ENCODE measurements at places on chromosomes 16 and 17.

- peak; percentile 49 for DNase-seq
Observed at GRCh38 chr16:57998486-57998885, 2.0 kb downstream of the ZNF319 start.

DNA sequence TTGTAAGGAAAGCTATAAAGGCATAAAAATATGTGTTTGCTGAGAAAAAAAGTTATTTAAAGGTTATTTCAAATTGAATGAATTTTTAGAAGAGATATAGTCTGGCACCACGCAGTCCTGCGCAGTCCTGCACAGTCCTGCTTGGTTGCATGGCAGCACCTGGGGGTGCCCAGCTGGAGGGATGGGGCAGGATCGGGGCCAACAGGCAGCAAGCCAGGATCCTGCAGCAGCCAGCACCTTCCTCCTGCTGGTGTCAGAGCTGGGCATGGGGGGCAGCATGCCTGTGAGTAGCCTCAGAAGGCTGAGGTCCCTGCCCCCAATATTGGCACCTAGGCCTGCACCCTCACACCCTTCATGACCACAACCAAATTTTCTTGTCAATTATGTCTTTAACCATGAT, 46.0 kb downstream of the GLG1 start:
- no peak for DNase-seq

DNA sequence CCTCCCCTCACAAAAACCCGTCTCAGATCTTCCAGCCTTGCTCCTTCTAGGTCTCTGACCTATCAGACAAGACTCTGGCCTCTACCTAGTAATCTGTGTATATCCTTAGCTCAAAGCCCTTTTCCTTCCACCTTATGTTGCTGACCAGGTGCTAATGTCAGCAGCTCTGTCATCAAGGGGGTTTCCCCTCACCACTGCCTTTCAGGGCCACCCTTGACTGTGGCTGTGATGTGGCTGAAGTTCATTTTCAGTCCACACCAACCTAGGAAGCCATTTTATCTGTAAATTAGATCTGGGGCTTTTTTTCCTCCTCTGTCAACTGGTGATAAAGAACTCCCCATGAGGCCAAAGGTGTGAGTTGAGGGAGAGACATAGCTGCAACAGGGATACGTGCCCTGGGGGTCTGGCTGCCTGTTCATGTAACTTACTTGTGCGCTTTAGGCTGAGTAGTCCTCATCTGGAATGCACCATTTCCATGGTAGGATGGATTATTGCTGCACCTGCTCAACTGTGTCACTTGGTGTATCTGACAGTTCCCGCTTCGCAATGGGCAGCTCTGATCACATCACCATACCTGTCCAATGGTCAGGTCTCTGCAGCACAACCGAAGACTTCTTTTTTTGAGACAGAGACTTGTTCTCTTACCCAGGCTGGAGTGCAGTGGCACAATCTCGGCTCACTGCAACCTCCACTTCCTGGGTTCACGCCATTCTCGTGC, 14.7 kb upstream of the RUNDC3A start:
- DNase-seq: no peak

- DNase-seq: no peak
Observed at GRCh38 chr16:79264237-79265109, 336.1 kb downstream of the MAF start.

DNA sequence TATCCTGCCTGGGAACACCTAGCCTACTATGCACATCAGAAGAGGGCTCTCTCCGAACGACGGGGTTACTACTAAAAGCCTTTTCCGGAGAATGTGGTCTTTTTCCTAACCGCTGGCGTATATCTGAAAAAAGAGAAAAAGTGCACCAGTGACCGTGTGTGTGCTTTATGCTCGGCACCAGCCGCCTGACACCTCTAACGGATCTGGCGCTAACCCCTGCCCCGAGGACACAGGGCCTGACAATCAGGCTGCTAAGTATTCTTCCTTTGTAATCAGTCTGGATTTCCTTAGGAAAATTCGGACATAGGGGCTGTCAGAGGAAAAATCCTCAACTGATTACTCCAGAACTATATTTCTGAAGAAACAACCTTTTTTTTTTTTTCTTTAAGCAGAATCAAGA, 13.4 kb upstream of the ITGAE start:
- no peak for DNase-seq

- DNase-seq: peak; percentile 93
Observed at GRCh38 chr16:30351586-30352419, 3.3 kb downstream of the CD2BP2 start.

DNA sequence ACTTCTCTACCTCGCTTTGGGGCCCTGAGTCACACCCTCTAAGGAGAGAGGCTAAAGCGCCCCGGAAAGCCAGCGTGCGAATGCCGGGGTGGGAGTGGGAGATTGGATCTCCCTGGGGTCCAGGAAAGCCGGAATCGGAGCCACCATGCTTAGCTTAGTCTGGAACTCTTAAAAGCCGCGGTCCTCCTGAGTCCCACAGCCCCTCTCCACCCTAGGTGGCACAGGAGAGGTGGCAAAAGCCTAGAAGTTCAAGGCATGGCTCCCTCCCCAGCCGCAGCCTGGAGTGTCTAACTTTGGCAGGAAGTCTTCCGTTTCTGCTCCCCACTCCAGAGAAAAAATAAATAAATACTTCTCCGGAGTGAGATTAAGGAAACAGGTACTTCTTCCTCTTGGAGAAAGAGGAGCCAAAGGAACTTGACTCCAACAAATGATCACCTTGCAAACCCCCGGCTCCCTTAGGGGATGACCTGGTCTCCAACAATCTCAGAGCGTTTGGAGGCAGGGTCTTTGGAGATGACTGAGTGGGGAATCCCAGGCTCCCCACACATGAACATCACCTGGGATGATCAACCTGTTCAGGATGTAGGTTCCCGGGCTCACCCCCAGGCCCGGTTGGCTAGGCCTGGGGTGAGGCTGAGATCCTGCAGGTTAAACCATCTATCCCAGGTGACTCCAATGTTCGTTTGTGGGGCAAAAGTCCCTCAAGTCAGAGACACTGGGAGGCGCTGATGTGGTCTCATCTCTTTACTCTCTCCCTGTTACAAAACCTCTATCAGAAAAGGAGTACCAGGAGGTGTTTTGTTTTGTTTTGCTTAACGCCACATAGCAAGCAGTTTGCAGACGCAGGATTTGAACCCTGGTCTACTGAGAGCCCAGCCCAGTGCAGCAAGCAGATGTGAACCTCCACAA, 2.9 kb downstream of the CIITA start:
- DNase-seq: no peak

DNA sequence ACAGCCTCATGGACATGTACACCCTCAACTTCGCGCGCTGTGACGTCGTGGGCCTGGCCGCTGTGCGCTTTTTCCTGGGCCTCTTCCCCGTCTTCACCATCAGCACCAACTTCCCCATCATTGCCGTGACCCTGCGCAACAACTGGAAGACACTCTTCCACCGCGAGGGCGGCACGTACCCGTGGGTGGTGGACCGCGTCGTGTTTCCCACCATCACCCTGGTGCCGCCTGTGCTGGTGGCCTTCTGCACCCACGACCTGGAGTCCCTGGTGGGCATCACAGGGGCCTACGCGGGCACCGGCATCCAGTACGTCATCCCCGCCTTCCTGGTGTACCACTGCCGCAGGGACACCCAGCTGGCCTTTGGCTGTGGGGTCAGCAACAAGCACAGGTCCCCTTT, 23.5 kb downstream of the GRIN2C start:
- DNase-seq: no peak

DNA sequence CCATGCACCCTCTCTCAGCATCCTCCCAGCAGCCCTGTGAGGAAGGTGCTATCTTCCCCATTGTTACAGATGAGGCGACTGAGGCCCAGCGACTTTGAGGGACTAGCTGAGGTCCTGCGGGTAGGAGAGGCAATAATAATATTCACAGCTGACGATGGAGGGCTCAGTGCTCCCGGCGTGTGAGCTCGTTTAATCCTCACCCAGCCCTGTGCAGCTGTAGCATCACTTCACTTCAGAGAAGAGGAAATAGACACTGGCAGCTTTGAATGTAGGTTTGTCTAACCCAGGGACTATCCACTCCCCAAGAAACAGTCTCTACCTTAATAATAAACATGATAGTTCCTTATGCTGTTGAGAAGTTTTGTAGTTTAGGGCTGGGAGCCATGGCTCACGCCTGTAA, 21.6 kb downstream of the LASP1 start:
- DNase-seq: no peak

- DNase-seq: no peak
Observed at GRCh38 chr16:30003670-30004423, 7.0 kb downstream of the DOC2A start.

DNA sequence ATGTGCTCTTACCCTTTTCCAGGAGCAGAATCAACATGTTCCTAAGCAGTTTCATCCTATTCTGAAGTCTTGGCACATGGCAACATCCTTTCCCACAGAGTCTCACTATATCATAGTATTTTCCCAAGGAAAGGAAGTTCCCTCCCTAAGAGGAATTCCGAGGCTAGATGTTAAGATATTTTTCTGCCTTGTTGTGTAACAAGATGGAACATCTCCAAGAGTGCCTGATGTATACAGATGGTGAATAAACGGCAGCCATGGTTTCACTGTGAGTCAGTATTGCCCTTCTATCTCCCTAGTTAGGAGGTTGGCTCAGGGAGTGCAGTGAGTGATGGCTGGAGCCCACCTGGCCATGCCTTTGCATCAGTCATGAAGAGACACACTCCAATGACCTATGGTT, 48.2 kb downstream of the SPACA3 start:
- DNase-seq: peak; percentile 87

GRCh38 chr16:29975811-29976511, 2.3 kb downstream of the TAOK2 start:
- DNase-seq: no peak

GRCh38 chr16:66432429-66432828, 5.3 kb downstream of the BEAN1 start:
- DNase-seq: no peak

- DNase-seq: no peak
Observed at GRCh38 chr17:17873450-17873991, 36.7 kb upstream of the SREBF1 start.

DNA sequence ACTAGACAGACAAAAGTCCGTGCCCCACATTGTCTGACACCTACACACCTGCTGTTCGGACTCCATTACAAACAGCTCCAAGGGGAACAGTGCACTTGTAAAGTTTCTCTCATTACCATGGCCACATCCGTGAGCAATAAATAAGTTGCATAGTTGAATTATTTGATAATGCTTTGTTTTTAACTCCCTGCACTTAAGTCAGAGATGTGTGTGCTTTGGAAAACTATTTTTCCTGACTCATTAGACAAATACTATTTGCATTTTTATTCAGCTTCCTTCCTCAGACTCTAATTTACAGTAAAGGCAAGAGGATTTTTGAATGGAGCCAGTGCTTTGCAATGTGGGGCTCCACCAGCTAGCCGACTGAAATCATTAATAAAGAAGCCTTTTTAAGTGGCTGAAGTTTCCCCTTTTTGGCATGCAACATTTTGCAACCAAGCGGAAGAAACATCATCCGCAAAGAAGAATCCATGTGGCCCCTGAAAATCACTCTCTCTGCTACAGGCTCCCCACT, 6.5 kb upstream of the CCL2 start:
- DNase-seq: peak; percentile 88

DNA sequence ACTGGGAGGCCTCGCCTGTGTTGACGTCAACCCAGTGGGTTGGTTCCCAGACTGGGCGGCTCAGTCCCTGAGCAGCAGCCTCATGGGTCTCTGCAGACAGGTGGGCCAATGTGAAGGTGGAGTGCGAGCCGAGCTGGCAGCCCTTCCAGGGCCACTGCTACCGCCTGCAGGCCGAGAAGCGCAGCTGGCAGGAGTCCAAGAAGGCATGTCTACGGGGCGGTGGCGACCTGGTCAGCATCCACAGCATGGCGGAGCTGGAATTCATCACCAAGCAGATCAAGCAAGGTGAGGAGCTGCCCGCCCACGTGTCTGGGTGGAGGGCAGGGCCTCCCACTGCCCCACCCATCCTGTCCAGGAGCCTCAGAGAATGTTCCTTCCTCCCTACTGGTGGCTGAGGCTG, 44.1 kb downstream of the MRC2 start:
- no peak for DNase-seq

GRCh38 chr16:46884513-46885293, 541 bp downstream of the GPT2 start:
- no peak for DNase-seq

- DNase-seq: peak; percentile 73
Observed at GRCh38 chr17:42276609-42277341, 584 bp upstream of the STAT5B start.

DNA sequence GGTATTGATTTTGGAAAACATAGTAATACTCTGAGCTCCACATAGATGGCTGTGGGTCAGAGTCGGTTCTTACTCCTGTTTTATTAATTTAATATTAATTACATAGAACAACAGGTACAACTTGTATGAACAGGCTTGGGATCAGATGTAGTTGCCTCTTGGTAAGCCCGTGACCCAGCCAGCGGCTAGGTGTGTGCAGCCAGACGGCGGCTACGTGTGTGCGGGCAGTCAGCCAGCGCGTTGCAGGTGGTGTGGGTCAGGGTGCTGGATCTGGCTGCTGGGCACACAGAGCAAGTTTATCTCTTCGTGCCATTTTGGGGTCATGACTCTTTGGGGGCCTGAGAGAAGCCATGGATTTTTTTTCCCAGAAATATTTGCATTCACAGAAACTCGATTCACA, 30.3 kb downstream of the DBNDD1 start:
- DNase-seq: no peak

GRCh38 chr16:11405331-11406176, 60.3 kb downstream of the RMI2 start:
- DNase-seq: no peak

Data from AG10803 (cell line).